Daoy (cell line): ENCODE measurements at places on chromosomes 5 and 9. TPM values are rescaled to one million over a fixed set of nuclear protein-coding genes. Genes with fewer than 3 reads are reported as not detected.

GRCh38 chr5:66585291-66585690 is 10.9 kb upstream of the MAST4 start:
- no peak for DNase-seq

The ACSL6 gene
- total RNA-seq = 0.06 and 0.46 TPM in 2 replicates

GRCh38 chr5:72612810-72613209 is 105.6 kb upstream of the ZNF366 start:
- no peak for DNase-seq

The RNF224 gene
- total RNA-seq = 0.21 TPM in 1 of 2 replicates, not detected in the other

The NSD1 gene
- 25.4 and 45.7 TPM in 2 replicates for total RNA-seq

- DNase-seq = no peak
Measured at GRCh38 chr9:2599896-2600295, 21.7 kb upstream of the VLDLR start.

DNA sequence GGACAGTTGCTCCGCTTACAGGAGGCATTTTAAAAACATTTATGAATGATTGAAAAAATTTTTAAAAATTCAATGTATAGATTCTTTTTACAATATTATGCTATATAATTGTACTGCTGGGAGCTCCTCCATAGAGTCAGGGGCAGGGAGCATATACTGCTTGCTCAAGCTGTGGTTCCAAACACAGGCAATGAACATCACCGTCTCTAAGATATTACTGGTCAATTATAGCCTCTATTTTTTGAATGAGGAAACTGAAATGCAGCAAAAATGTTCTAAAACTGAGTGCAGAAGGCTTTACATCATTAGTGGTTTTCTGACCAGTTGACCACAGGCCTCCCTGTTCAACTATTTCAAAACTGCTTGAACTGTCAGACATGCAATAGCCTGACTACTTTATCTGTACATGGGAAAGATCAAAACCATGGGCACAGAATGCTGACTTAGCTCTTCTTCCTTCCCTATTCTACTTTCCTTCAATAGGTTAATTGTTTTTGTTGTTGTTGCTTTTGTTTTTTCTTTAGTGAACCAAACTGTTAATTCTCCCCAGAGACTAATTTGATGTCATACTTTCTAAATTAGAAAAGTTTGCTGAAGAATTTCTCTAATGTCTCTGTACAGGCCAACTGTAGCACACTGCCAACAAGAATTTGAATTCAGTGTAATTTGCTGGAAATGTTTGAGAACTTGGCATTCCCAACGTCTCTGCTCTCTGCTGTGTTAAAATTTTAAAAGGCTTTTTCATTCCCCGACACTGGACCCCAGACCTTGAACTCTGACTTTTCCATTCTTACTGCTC is 107.6 kb upstream of the MPDZ start:
- DNase-seq = no peak

The TRPM3 gene
- total RNA-seq = under 0.01 TPM in 1 of 2 replicates, not detected in the other

GRCh38 chr5:135977375-135977928 is 22.7 kb upstream of the LECT2 start:
- peak; percentile 82 for DNase-seq

DNA sequence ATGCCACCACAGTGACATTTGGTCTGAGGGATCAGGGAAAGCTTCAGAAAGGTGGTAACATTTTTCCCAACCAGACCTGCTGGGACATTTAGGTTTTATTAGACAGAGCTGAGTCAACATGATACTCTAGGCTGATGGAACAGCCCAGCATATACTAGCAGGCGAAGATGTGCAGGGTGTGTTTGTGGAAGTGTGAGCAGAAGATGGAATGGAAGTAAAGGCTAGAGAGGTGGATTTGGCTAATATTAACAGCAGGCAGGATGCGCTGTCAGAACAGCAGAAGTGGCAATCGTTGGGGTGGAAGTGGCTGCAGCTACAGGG is 340.6 kb downstream of the ASTN2 start:
- DNase-seq = no peak

The PAXX gene
- total RNA-seq = 60.5 and 66.9 TPM in 2 replicates

DNA sequence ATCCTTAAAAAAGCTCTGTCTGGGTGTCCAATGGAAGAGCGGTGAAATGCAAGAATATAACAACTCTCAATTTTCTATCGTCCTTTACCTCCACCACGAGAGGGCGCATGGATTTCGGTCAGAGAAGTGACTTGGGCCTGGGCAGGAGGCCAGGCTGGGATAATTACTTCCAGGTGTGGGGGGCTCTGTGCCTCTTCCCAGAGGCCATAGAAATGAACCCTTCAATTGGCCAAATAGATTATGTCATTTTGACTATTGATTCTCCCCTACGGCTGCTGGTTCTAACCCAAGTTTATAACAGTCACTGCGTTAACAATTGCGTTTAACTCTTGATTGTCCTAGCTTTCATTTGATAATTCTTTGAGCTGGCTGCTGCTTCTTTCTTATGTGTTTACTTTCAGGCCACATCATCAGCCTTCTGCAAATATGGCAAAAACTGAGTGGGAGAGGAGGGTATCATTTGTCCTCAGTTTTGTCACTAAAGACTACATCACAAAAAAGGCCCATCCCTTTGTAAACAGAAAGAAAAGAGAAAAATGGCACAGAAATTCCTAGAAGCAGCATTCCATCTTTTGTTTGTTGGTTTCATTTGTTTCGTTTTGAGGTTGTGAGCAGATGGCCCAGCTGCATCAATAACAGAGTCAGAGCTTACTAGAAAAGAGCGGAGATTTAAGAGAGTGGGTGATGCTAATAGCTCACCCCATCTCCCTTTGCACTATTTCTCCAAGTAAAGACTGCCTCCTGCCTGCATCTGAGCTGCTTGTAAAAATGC is 45.4 kb upstream of the ZFR start:
- peak; percentile 88 for DNase-seq

The IL17B gene
- not detected in 2 replicates for total RNA-seq

DNA sequence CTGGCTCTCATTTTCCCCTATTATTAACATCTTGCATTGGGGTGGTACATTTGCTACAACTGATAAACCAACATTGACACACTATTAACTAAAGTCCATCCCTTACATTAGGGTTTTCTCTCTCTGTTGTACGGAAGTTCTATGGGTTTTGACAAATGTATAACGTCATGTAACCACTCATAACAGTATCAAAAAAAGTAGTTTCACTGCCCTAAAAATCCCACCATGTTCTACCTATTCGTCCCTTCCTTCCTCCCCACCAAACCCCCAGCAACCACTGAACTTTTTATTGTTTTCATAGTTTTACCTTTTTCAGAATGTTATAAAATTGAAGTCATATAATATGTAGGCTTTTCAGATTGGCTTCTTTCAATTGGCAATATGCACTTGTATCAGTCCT is 40.1 kb downstream of the MLLT3 start:
- DNase-seq = no peak

DNA sequence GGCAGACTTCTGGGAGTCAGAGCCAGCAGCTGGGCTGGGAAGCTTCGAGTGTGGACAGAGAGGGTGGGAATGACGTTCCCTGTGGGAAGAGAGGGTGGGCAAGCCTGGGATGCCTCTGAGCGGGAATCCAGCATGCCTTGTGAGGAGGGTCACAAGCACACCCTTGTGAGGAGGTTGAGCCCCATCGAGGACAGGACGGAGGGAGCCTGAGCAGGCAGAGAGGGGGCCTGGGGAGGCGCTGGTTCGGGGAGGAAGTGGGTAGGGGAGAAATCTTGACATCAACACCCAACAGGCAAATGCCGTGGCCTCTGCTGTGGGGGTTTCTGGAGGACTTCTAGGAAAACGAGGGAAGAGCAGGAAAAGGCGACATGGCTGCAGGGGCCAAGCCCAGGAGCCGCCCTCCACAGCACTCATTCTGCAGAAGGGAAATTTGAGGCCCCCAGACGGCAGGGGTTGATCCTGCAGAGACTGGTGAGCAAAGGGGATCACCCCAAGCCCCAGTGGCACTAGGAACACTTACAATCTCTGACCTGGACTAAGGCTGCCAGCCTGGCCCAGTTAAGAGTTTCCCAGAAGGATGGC is 1.1 kb upstream of the IL13 start:
- no peak for DNase-seq

DNA sequence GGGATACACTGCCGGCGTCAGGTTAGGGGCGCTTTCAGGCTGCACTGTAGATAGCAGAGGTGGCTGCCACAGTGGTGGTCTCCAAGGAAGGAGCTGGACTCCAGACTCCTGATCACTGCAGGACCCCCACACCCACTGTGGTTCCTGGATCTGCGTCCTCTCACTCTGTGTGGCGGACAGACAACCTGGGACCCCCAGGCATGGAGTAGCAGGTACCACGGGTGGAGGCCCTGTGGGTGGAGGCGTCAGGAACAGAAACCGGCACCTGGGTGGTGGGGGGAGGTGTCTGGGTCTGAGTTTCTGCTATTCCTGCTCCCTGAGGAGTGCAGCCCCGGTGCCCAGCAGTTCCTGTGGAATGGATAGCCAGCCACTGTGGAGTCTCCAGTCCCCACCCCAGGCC is 75.1 kb upstream of the PCAT7 start:
- no peak for DNase-seq

The FBP1 gene
- total RNA-seq = not detected in 2 replicates

DNA sequence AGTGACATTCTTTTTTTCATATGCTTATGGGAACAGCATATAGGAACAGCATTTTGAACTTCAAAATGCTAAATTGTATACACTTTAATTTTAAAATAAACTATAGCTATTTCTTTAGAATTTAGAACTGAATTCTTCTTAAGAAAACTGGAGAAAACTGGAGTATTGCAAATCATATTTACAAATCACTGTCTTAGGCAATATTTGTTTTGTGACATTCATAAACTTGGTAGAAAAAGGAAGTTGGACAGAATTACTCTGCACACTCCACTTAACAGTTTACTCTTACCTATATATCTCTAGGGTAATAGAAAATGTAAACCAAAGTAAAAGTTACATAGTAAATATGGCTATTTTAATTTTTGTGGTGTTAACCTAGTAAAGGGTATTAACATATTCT is 3.1 kb downstream of the DMRTA1 start:
- DNase-seq = no peak

DNA sequence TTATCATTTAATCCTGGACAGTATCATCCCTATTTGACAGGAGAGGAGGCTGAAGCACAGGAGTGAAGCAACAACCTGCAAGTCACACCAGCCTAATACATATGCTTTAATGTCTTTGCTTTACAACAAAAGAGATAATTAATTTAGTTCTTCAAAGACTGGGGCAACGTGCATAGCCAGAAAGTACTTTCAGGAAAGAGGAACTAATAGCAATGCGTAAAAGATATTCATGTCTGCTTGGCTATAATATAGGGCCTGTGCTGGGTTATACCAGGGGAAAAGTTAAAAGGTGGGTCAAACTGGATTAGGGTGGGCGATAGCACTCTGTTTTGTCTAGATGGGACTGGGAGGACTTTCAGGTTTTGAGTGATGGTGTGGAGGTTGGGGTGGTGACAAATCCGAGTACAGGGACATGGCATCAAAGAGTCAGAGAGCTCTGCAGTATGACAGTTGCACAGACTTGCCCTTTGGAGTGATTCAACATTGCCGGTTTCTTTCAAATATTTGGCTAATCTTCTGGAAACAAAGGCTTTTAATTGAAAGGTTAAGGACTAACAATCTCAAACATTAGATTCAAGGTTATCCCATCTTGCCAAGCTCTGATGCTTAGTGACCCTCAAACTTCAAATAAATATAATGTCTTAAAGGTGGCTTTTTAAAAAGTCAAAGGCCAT is 11.9 kb downstream of the DAB2 start:
- no peak for DNase-seq

- DNase-seq = no peak
Measured at GRCh38 chr9:127183814-127184582, 61.6 kb upstream of the ANGPTL2 start.

- DNase-seq = no peak
Measured at GRCh38 chr5:124613273-124613953, 133.0 kb downstream of the ZNF608 start.

The PCDHB12 gene
- total RNA-seq = 2.1 and 3.6 TPM in 2 replicates

DNA sequence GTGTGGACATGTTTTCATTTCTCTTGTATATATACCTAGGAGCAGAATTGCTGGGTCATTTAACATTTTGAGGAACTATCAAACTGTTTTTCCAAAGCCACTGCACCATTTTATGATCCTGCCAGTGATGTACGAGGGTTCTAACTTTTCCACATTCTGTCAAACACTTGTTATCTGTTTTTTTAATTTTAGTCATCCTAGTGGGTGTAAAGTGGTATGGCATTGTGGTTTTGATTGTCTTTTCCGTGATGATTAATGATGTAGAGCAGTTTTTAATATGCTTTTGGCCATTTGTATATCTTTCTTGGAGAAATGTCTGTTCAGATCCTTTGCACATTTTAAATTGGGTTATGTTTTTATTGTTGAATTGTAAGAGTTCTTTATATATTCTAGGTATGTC is 107.0 kb downstream of the MELK start:
- DNase-seq = no peak

DNA sequence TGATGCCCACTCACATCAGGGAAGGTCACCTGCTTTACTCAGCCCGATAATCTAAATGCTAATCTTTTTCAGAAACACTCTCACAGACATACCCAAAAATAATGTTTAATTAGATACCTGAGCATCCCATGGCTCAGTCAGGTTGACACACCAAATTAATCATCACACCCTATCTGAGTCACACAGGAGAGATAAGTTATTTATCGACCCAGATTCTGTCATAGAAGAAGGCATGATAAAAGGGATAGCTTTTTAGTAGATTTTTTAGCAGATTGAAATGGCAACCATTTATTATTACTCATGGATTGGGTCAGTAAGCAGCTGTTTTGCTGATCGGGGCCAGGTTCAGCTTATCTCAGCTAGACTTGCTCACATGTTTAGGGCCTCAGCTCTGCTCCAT is 97.8 kb upstream of the TYRP1 start:
- DNase-seq = no peak

The FBXL7 gene
- 0.92 and 3.0 TPM in 2 replicates for total RNA-seq

The BTNL8 gene
- total RNA-seq = not detected in 2 replicates

The BASP1 gene
- 114 and 124 TPM in 2 replicates for total RNA-seq

DNA sequence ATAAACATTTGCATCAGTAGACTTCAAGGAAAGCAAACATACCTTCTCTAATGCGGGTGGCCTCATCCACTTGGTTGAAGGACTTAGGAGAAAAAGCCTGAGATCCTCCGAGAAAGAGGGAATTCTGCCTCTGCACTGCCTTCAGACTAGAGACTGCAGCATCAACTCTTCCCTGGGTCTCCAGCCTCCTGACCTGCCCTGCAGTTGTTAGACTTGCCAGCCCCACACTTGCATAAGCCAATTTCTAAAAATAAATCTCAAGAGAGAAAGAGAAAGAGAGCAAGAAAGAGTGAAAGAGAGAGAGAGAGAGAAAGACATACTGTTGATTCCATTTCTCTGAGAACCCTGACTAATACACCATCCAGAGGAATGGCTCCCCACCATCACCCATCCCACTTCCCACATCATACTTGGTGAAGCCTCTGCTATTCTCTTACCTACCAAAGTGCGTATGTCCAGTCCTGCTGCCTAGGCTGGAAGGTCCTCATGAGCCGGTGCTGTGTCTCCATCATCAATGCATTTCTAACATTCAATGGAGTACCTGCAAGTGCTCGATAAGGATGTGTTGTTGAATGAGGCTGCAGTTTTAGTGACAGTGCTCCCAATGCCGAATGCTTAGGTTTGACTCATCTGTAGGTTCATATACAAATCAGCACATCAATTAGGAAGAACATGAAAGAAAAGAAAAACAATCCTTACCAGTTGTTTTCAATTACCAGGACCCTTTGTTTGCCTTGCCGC is 35.1 kb downstream of the ZNF622 start:
- DNase-seq = no peak

- no peak for DNase-seq
Measured at GRCh38 chr9:80866576-80867227, 822.6 kb downstream of the TLE1 start.

The SLC25A48 gene
- not detected in 2 replicates for total RNA-seq

GRCh38 chr5:140480310-140481014 is 67.0 kb upstream of the EIF4EBP3 start:
- DNase-seq = no peak

The BHMT2 gene
- 3.4 and 8.0 TPM in 2 replicates for total RNA-seq
